WERI-Rb-1 (cell line): ENCODE measurements at places on chromosomes 12 and 14.

GRCh38 chr12:92573104-92573503 lies 129.7 kb upstream of the PLEKHG7 start:
- no peak for DNase-seq

DNA sequence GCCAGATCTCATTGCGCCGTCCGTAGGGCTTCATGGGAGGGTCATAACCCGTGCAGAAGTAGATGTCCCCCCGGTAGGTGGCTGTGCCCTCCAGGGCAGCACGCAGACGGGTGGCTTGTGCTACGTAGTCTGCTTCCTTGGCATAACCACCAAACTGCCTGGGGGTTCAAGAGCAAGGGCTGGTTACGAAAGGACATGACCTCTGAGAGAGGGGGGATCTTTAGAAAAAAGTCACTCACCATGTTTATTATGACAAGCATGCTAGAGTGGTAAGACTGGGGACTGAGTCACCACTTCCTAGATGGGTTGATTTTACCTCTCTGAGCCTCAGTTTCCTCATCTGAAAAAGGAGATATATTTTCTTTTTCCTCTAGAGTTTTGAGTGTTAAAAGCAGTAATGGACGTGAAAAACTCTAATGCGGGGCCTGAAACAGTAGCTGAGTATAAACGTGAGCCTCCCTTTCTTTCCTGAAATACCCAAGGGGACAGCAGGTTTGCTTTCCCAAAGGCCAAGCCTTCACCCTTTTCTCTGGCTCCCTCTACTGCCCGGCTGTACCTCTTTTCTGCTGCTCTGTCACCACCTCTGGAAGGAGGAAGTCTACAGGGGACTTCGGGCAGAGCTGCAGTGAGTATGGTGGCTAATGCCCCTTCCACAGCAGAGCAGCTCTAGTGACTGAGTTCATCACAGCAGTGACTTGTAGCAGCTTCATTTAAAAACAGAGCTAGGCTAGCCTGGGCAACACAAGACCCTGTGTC lies 23.5 kb upstream of the GPRC5D start:
- DNase-seq, result peak; percentile 72

DNA sequence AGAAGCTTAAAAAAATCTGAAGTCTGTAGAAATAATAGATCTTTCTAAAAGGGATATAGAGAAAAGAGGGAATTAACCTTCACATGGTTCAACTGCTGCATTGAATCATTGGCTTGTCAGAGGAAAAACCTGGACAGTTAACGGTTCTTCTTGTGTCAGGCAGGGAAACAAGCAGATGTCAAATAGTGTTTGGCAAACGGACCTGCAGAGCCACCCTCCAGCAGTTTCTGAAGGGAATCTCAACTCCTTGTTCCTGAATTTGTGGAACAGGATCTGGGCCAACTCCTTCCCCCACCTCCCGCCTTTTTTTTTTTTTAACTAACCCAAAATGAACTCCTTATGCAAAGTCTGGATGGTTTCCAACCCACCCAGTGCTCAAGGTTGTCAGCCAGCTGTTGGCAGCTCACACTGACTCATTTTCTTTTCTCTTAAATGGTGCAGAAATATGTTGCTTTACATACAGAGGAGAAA lies 187.3 kb downstream of the CAND1 start:
- DNase-seq, result peak; percentile 56

GRCh38 chr12:93708952-93709351 lies 31.8 kb downstream of the CRADD start:
- no peak for DNase-seq

DNA sequence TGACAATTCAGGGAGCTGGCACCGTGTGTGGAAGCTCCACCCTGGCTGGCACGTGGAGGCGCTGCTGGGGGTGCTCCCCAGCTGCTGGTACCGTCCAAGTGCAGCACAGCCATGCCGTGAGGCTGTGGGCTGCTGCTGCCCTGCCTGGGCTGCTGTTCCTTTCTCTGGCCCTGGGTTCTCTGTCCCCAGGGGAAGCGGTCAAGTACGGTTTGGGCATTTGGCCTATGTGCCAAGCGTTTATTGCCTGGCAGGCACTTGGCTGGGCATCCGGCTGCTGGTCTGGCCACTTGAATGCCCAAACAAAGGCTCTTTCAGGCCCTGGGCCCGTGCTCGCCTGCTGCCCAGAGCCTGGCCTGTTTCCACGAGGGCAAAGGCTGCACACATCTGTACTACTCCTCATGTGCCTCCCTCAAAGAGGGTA lies 39.6 kb downstream of the RHOF start:
- no peak for DNase-seq

DNA sequence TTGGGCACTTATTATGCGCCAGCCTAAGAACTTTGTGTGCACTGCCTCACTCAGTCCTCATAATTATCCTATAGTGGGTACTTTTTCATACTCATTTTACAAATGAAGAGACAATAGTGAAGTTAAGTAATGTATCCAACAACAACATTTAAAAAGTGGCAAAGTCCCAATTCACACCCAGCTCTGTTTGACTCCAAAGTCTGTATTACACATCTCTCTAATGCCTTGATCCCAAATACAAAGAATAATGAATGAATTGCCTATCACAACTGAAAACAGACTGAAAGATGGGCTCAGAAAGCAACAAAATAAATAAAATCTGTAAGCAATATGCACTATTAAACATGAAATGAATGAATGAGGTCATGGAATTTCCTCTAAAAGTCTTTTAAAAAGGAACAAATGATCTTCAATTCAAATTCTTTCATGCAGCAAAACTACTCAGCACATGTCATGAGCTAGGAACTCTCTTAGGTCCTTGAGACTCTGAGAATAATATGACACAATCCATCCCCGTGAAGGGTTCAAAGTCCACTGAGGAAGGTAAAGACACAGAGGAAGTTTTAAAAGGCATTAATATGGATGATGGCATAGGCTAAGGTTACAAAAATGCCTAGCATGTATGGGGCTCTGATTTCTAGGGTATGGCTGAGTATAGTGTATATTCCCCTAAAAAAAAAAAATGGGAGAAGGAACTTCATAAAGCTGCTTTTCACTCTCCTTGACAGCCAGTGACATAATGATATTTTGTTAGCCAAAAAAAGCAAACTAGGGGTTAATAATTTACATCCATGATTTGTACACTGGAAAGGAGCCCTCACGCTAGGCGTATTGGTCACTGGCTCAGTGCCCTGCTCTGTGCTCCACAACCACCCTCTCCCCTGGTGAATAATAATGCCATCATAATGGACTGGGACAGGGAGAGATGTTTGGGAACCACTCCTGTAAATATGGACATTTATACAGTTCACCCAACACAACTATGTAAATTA lies 103.4 kb downstream of the SLC2A13 start:
- no peak for DNase-seq

DNA sequence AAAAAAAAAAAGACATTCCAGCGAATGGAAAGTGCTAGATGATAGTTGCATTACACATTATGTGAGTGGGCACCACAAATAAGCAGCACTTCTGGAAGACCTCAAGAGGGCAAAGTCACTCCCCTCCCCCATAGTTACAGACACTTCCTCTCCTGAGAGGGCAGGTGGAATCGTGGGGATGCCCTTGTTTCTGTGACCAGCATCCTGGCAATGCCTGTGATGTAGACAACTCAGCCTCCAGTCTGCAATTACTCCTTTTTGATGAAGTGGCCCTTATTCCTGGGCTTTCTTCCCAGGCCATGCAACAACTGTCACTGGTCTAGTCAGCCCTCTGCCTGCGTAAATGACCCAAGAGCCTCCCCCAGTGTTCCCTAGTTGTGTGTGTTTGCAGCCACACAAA lies 104.8 kb downstream of the VRK1 start:
- DNase-seq, result no peak

DNA sequence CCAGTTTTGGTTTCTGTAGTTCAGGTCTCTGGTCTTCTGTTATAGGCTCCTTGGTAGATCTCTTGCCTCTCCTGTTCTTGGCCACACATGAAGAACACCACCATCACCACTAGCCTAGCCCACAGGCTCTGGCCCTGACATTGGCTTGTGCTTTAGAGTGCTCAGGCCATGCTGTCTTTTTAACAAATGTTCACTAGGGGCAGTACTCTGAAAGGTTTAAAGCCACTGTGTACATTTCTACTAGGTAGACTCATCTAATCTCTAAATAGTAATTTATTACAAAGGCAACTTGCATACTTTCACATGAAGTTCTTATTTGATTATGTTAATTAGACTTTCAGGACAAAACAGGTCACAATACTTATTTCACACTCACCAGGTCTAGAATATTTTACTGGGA lies 38.3 kb downstream of the PDE6H start:
- DNase-seq, result no peak

DNA sequence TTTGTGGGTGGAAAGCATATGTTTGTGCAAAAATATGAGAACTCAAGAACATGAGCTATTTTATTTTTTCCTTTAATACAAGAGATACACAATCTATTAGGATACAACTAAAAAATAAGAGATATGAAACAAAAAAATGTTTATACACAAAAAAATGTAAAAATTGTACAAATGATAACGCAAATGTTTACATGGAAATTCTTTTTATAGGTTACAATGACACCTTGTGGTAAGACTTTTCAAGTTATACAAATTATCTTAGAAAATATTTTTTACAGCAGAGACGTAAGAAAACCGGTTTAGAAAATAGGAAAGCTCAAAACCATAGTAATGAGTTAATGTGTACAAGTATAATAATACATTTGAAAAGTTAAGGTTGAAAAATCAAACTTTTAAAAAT lies 25.5 kb downstream of the CEP83 start:
- DNase-seq, result no peak

DNA sequence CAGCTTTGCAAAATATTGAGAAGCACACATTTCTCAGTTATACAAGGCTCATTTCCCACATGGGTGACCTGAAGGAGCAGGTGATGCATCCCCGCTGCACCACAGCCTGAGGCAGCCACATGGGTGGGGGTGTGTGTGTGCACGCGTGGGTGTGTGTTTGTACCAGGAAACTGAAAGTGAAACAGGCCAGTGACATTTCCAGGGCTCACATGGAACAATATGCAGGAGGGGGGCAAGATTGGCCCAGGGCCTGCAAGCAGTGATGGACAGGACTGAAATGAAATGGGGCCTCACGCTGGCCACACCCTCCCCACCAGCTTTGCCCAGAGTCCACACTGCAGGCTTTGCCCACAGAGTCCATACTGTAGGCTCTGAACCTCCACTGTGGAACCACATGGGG lies 154.2 kb upstream of the PARP11 start:
- DNase-seq, result no peak

DNA sequence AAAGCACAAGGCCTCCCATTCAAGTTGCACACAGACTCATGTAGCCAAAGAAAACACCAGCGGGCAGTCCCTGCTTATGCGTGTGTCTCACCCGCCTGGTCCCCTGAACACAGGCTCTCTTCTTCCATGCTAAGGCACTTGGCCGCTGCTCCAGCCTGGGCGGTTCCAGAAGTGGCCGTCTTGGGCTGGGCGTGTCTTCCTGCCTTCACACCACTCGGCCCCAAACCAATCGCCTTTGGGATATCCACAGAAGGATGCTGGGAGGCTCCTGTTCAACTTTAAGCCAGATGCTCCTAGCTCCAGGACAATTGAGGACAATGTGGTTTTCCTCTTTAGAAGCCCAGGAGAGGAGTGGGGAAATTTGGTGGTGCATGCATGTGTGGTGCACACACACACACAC lies 2.2 kb downstream of the SCARB1 start:
- DNase-seq, result peak; percentile 28

DNA sequence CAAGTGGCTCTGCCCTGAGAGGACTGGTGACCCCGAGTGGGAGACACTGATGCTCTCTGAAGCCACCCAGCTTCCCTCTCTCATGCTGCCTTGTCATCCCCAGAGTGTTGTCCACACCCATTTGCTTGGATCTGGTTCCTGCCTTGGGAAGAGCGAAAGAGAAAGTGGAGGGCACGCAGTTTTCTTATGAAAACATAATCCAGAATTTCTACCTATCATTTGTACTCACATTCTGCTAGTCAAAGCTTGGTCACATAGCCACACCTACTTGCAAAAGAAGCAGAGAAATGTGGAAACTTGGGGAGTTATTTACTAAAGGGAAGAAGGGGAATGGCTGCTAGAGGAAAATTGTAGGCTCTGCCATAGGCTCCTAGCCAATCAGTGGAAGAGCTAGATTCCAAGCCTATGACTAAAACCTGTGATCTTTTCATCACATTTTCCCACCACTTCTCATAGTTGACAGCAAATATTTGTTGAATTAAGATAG lies 326.3 kb downstream of the ZFP36L1 start:
- DNase-seq, result no peak

DNA sequence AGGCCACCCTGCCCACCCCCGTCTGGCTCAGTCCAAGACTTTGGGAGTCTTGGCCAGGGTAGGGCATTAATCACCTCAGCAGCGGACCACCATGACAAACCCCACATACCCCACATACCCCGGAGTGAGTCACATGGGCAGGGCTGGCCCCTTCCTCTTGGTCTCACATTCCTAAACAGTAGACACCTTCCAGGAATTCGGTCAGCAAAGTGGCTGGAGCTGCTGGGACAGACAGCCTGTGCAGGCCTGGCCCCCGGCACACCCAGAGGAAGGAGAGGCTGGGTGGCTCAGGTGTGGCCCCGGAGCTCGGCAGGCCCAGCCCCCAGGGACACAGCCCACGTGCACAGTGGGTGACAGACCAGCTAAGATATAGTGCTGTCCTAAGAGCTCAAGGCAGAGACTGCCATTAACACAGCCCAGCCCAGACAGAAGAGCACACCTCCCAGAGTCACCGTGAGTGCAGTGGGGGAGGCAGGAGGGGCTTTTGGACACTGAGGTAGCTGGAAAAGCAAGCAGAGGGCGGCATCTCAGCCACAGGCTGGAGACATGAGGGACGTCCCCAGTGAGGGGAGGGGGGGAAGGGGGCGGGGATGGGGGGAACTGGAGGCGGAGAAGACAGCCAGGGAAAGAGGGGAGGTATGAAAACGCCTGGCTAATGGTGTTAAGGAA lies 24.0 kb downstream of the CCDC85C start:
- peak; percentile 67 for DNase-seq

DNA sequence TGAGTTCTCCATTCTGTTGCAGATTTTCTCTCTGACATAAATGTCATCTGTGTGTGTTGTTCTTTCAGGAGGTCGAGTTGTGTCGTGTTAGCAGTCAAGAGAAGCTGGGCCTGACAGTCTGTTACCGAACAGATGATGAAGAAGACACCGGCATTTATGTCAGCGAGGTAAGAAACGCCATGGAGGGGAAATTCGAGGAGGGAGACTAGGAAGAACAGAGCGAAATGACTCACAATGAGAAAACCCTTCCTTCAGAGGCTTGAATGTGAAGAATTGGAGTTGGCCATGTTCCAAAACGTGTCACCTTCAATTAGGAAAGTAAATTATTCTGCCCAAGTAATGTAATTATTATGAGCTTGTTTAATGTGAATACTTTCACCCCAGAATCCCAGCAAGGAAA lies 364.5 kb downstream of the PDZRN4 start:
- no peak for DNase-seq

DNA sequence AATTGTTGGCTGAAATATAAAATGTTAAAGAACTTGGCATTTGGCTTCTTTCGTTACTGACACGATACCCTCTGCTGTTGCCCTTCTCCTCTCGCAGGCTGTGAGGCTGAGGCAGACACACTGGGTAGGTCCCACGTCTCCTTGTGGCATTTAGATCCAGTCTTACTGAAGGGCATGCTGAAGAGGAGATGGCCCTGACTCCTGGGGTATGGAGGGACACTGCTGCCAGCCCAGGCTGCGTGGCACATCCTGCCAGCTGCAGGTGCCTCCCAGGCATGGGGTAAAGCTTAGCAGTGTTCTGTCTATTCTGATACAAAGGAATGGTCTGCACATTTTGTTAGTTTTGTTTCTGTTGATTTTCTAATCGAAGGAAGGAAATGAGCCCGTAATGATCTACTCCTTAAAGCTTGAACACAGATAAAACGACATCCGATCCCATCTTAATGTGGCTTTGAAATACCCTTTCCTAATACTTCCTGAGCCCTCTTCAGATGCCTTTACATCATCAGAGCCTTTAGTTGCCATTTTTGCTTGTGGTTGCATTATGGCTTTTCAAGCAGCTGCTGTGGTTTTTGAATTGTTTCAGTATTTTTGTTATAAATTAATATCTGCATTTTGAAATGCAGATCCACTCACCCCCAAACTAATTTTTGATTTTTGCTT lies 61.1 kb downstream of the WDR20 start:
- no peak for DNase-seq
